Stimulated activated CD4-positive, alpha-beta T cell treated with anti-CD3 and anti-CD28 coated beads, Interleukin-4, amount 100 ng/mL, for 1 hour (primary cell): ENCODE measurements at places on chromosomes 1 and 21.

- DNase-seq = no peak
These were observed 60.5 kb downstream of the ERI3 start for GRCh38 chr1:44294588-44295007.

DNA sequence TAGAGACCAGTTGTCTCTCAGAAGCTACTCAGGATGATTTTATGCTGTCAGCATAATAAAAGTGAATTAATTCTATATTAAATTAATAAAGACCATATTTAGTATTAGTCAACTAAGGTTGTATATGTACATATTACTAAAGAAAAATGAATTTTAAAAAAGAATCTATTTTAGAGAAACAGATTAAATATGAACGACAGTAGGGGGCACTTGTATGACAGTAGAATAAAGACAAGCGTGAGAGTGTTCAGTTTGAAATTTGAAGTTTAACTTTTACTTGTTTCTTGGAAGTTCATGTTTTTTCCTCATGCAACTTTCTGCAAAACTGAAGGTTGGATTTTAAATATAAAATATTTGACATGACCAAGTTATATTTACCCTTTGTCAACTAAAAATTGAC lies 67.9 kb upstream of the MACF1 start:
- DNase-seq = no peak

- DNase-seq = no peak
These were observed 37.2 kb upstream of the IPO9 start for GRCh38 chr1:201791779-201792173.

DNA sequence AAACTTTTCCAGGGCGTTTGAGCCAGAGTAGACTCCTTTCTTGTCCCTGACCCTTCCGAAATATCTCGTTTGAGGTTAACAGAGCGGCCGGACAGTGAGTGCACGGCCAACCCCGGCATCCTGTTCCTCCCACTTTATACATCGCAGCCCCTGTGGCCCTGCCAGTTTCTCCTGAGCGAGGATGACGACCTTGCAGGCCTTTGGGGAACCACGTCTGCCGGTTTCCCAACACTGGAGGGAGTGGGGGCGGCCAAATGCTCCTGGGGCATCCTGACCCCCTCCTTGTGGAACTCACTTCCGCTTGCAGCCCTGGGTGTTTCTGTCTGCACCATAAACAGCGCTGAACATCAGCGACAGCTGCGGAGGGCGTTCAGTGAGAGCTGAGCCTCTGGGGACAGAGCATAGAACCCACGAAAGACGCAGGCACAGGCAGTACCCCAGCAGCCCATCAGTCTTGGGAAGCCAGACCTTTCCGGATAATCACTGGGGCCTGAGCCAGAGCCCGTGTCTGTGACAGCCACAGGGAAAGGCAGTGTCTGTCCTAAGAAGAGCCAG lies 4.8 kb upstream of the KCNAB2 start:
- DNase-seq = no peak

DNA sequence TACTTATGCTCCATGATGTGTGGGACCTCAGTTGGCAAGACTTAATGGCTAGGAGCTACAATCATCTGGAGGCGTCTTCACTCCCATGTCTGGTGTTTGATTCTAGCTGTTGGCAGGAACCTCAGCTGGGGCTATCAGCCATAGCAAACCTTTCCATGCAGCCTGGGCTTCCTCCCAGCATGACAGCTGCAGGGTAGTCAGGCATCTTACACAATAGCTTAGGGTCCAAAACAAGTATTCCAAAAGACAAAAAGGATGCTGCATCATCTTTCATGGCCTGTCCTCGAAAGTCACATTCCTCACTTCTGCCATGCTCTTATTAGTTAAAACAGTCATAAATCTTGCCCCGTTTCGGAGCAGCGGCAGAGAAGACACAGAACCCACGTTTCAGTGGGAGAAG lies 90.9 kb downstream of the LRRC8C start:
- DNase-seq = no peak

DNA sequence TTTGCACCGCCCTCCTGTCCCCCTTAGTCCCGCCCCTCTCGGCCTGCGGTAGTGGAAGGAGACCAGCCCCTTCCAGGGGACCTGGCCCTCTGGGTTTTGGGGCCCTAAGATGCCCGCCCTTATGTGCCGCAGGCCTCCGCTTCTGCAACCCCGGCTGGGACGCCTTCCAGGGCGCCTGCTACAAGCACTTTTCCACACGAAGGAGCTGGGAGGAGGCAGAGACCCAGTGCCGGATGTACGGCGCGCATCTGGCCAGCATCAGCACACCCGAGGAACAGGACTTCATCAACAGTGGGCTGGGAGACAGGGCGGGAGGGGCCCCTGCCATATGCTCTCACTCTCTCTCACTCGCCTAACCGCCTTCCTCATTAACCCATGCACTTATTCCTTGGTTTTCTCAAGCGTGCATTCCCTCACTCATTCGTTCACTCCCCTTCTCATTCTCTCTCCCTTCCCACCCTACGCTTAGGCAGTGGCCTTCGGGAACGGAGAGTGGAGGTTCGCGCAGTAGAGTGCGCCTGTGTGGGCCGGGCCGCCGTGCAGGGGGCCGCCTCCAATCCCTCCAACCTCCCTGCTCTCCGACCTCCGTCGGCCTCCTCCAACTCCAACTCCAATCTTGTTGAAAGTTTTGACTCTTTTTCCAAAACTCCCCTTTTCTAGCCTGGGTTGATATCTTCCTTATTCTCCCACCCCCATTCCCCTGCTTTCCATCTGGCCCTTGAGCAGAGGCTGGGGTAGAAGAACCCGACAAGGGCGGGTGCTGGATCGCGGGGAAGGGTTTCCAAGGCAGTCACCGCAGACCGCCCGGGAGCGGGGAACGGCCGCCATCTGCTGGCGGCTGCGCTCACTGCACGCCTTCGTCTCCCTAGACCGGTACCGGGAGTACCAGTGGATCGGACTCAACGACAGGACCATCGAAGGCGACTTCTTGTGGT lies 15.2 kb downstream of the BCAN start:
- DNase-seq = peak; percentile 80

- no peak for DNase-seq
These were observed 7.1 kb downstream of the HUNK start for GRCh38 chr21:31879911-31880310.

DNA sequence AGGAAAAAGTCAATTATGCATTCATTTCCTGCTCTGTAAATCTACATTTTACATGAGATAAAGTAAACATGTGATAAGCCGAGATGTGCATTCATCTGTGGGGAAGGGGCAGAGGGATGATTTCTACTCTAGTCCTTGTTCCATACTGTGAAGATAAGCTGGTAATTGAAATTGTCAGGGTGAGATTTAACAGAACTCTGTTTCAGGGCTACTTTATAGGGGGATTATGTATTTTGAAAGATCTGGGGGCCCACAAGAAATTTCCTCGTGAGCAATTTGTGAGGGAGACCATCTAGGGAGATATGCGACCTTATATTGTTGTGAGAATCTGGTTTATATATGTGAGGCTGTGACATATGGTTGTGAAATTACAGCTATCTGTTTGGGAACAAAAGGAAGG lies 73.1 kb upstream of the KCNK1 start:
- DNase-seq = no peak

GRCh38 chr21:29382030-29382654 lies 83.4 kb downstream of the BACH1 start:
- DNase-seq = no peak

- no peak for DNase-seq
These were observed 16.2 kb upstream of the MPL start for GRCh38 chr1:43321331-43321891.

GRCh38 chr1:119632103-119632490 lies 16.0 kb downstream of the ZNF697 start:
- no peak for DNase-seq

GRCh38 chr21:16125274-16125673 lies 395.5 kb downstream of the USP25 start:
- no peak for DNase-seq

DNA sequence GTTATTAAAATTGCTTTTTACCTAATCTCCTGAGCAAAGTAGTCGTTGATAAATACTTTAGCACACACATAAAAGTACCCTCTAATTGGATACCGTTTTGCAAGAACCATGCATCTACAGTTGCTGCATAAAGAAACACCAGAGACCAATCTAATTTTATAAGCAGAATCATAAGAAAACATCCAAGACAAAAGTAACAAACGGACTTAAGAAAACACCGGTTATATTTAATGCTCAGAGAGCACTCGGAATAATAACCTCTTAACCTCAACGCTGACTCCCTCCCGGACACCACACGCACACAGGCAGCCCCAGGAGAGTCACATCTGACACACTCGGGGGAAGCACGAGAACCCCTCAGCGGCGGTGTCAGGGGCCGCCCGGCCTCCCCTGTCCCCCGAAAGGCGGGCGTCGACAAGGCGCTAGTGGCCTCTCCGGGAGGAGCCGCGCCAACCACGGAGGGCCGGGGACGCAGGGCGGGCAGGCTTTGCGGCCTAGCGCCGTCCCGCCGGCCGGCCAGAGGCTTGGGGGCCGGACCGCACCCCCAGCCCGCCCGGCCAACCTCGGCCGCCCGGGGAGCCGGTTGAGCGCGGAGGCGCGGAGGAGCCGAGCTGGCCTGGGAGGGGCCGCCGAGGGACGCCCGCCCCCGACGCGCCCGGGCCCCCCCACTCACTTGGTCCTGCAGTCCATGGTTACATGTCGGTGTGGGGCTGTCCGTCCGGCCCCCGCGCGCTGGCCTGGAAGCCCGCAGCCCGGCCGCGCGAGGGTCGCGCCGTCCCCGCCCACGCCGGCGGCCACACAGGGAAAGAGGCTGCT lies 606 bp downstream of the DENND1B start:
- DNase-seq = peak; percentile 54

- peak; percentile 62 for DNase-seq
These were observed 132.9 kb upstream of the DPYD start for GRCh38 chr1:98053471-98054366.

GRCh38 chr1:50774759-50775351 lies 185.2 kb downstream of the FAF1 start:
- DNase-seq = no peak

DNA sequence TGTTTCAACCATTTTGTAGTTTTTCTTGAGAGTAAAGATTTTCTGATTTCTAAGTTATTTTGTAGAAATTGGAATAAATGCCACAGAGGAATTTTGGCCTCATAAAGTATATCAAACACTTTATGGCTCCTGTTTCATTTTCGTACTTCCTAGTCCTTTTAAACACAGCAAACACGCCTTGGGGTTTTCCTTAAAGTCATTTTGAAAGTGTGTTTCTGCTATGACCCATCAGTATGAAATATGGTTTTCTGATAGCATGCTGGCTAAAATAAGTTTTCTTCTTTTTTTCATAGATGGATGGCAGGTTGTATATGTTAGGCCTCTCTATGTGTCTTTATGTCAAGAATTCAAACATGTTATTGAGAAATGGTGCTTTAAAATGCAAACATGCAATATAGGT lies 940.1 kb upstream of the TMPRSS15 start:
- no peak for DNase-seq

- no peak for DNase-seq
These were observed 73.5 kb downstream of the OSBPL9 start for GRCh38 chr1:51690285-51690961.

DNA sequence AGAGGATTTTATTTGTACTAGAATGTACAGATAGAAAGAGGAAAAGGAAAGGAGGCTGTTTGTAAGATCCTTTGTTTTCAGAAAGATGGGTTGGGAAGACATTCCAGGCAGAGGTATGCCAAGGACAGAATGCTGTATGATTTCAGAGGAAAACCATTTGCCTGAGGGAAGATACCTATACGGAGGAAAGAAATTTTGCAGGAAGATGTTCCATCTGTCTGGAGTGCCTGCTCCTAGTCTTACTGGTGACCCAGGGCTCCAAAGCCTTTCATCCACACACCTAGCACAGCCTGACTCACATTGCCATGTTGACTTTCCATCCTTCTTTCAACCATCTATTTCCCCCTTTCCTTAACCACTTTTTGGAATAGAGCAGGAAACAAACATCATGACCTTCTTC lies 18.2 kb downstream of the SAMD13 start:
- no peak for DNase-seq

DNA sequence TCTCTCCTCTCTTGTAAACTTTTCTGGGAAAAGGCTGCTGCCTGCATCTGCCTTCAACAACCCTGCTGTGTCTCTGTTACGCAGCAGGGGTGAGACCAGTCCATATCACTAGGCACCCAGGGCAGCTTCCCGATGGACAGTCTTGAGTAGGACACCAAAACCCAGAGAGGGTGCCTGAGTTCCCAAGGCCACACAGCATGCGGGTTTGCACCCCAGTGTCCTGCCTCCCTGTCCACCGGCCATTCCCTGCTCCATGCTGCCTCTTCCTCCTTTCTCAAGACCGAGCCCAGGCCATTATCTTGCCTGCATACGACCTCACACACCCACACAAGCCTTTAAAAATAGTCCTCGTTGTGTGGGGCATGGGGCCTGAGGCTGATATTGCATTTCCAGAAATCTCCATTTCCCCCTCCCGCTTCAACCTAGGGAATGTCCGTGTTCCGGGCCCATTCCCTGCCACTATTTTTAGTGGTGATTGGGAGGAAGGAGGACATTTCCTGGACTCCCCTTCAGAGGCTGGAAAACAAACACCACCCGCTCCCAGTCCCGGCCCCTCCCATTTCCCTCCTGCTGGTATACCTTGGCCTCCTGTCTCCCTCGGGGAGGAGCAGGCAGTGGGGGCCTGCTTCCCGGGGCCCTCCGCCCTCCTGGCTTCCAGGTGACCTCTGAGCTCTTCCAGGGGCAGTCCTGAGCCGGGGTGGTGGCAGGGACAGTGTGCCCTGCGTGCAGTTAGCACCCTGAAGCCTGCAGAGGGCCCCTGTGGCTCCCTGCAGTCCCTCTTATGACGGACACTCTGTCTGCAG lies 132.4 kb upstream of the TMEM51 start:
- DNase-seq = no peak

DNA sequence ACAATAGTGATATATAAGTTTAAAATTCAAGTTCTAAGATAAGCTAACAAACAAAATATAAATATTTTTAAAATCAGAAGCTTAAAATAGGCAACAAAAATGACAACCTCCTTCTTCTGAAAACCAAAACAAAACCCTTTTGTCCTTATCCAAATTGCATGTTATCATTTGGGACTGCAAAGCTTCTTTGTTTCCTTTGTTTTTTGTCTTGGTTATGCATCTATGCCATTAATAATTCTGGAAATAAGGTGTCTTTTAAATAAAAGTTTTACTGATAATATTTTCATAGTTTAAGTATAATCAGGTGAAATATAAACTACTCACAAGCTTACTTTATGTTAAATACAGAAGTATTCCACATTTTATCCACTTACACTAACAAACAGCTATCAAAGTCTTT lies 20.5 kb downstream of the ADSS2 start:
- no peak for DNase-seq

- no peak for DNase-seq
These were observed 63.1 kb downstream of the APP start for GRCh38 chr21:26107429-26107828.

DNA sequence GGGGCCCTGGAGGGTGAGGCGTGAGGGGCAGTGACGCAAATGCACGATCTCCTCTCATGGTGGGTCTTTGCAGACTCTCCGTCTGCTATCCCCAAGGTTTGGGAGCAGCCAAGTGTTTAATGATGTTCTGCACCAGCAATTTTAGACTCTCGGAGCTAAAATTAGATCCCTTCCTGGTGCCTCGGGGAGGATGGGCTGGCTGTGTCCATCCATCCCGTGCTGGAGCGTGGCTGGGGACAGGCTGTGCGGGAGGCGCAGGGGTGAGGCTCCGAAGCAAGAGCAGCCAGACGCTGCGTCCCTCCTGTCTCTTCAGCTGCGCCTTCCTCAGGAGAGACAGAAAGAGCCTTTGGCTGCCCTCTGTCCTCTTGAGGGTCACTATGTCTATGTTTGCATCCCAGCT lies 387.6 kb downstream of the CAMTA1 start:
- no peak for DNase-seq

- DNase-seq = no peak
These were observed 1.4 kb downstream of the RAVER2 start for GRCh38 chr1:64745986-64746940.

- DNase-seq = no peak
These were observed 113.6 kb upstream of the PPM1J start for GRCh38 chr1:112828716-112829115.
